Chondrocyte (in vitro differentiated cells): ENCODE measurements at places on chromosomes 7 and 10. TPM values are rescaled to one million over a fixed set of nuclear protein-coding genes. Genes with fewer than 3 reads are reported as not detected.
A peak's percentile ranks its signal among the peaks of the same experiment; 100 is the strongest.

DNA sequence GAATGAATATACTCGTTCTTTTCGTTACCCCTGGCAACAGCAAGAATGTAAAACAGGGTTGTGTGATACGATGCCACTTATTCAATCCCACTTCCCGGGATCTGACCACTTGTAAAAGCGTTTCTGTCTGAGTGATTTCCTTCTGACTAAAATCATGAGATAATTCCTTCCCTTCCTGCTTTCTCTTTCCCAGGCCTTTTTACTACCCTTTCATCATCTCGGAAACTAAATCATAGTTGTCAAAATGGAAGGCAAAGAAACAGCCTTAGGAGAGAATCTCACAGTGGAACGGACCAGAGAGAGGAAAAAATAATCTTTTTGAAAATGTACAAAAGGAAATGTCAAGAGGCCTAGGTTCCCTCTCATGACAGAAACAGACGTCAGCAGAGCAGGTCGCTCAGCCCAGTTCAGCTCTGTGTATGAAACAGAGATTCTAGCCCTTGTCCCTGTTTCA lies 29.8 kb downstream of the DIP2C start:
- peaks cover 52% of the 10 kb centered on the region for H3K4me1 ChIP-seq
- H3K4me3 ChIP-seq, result peak overlapping the region; percentile 16
- H3K36me3 ChIP-seq, result no peaks in the 10 kb centered on the region
- DNase-seq, result no peak

- no peak overlapping the region for H3K4me3 ChIP-seq
- no peak for DNase-seq
- peaks cover 8% of the 10 kb centered on the region for H3K27me3 ChIP-seq
- no peak overlapping the region for H3K27ac ChIP-seq
- no peaks in the 10 kb centered on the region for H3K36me3 ChIP-seq
- H3K4me1 ChIP-seq, result peaks cover 6% of the 10 kb centered on the region
Observed at GRCh38 chr7:106840342-106840741, 24.7 kb upstream of the PIK3CG start.

- H3K27ac ChIP-seq, result no peak overlapping the region
- DNase-seq, result no peak
- H3K4me1 ChIP-seq, result peaks cover 4% of the 10 kb centered on the region
Observed at GRCh38 chr7:23133797-23134196, 28.2 kb downstream of the KLHL7 start.

The ACHE gene
- total RNA-seq, result 1.4 to 2.9 TPM (median 2.6 TPM) in 3 replicates

- peaks cover 2% of the 10 kb centered on the region for H3K27me3 ChIP-seq
- no peak for DNase-seq
- H3K27ac ChIP-seq, result no peak overlapping the region
- H3K4me3 ChIP-seq, result no peak overlapping the region
- H3K4me1 ChIP-seq, result peaks cover 13% of the 10 kb centered on the region
- no peaks in the 10 kb centered on the region for H3K36me3 ChIP-seq
Observed at GRCh38 chr10:90314718-90315117, 543.1 kb downstream of the HTR7 start.

The SFXN3 gene
- total RNA-seq, result 92.4 to 101 TPM (median 96.9 TPM) in 3 replicates

GRCh38 chr7:22900101-22900500 lies 77.5 kb upstream of the TOMM7 start:
- DNase-seq, result no peak
- no peak overlapping the region for H3K27ac ChIP-seq
- no peaks in the 10 kb centered on the region for H3K4me1 ChIP-seq
- H3K36me3 ChIP-seq, result no peaks in the 10 kb centered on the region
- H3K4me3 ChIP-seq, result no peak overlapping the region

The CYP2C19 gene
- total RNA-seq, result 0.12 to 0.31 TPM in 2 of 3 replicates, not detected in the other

- peaks cover 27% of the 10 kb centered on the region for H3K27me3 ChIP-seq
- H3K4me1 ChIP-seq, result peaks cover 14% of the 10 kb centered on the region
- peaks cover 4% of the 10 kb centered on the region for H3K36me3 ChIP-seq
- H3K4me3 ChIP-seq, result peak overlapping the region; percentile 62
- H3K27ac ChIP-seq, result no peak overlapping the region
- no peak for DNase-seq
Observed at GRCh38 chr10:132185601-132186487, 904 bp upstream of the DPYSL4 start.

The CCDC172 gene
- total RNA-seq, result not detected in 3 replicates
